D721Med (cell line): ENCODE measurements at places on chromosomes 3 and 15.

DNA sequence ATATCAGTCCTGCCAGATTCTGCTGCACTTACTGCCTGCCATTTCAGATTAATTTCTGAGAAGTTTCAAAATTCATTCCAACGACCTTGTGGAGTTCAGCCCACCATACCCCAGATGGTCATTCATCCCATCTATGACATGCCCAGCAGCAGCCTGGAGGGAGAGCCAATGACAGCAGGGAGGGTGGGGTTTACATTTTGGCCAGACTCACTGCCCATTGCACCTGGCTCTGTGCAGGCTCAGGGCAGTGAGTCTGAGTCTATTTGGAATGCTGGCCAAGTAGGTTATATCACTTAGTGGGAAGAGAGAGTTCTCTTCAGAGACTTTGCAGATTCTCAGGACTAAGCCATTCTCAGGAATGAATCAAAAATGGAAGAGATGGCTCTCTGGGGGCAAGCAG lies 21.5 kb downstream of the SRPRB start:
- no peak for DNase-seq

DNA sequence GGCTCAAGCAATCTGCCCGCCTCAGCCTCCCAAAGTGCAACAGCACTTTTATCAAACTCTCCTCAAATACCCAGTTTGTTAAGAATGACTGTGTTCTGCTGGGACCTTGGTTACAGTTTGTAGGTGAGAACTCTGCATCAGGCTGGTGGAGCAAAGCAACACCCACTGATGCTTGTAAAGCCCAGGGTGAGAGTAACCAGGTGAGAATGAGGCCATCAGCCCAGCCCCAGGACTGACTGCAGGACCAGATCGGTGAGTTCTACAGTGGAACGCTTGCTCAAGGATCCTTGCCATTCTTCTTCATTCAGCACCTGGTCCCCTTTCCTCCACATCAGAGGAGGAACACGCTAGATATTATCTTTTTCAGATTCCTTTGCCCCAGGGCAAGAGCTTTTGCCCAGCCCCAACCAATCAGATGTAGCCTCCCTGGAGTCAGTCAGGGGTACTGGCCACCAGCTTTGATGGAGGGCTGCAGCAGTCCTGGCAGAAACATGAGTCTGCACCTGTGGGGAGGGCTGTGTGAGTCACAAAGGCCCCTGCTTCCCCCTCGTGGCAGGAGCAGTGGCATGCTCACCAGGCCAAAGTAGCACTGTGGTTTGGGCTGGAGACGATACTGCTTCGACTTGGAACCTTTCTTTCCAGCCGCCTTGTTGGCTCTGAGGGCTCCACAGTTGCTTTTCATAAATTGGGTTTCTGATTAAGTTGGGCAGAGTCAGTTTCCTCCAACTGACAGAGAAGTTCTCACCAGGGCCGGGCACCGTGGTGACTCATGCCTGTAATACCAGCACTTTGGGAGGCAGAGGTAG lies 3.5 kb upstream of the SHISA5 start:
- DNase-seq, result no peak

DNA sequence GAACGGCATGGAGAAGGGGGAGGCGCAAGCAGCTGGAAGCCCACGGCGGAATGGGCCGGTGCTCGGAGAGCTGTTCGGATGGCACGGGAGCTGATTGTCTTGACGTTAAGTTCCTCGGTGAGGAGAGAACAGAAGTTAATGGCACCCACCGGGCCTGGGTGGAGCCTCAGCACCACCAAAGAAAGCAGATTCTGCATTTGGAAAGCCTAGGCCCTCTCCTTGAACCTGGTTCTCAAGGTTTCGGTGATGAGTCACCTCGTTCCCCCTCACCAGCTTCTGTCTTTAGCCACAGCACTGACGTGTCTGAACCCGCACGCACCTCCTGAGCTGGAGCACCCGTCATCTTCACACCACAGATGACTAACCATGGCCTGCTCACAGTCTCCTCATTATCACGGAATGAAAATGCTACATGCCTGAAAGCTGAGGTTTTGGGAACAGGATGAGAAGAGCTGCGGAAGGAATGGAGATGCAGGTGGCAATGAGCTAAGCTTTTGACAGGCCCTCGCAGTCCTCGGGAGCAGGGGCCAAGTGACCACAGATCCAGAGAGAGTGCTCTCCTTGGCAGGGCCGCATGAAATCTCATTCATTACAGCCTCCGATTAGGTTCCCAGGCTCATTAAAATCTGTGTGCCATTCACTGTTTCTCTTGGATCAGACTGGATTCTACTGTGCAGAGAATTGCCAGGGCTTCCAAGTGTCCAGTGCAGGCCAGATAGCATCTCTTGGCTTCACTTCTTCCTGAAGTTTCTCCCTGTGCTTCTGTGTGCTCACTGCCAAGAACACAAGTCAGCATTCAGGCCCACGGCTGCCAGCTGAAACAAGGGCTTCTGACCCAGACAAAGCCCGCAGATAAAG lies 96.3 kb upstream of the DLG1 start:
- DNase-seq, result no peak

- DNase-seq, result no peak
These were observed 160.4 kb downstream of the UACA start for GRCh38 chr15:70602834-70603560.

GRCh38 chr3:32593903-32594525 lies 23.4 kb upstream of the DYNC1LI1 start:
- DNase-seq, result no peak

GRCh38 chr15:69848551-69849231 lies 249.0 kb downstream of the TLE3 start:
- no peak for DNase-seq

DNA sequence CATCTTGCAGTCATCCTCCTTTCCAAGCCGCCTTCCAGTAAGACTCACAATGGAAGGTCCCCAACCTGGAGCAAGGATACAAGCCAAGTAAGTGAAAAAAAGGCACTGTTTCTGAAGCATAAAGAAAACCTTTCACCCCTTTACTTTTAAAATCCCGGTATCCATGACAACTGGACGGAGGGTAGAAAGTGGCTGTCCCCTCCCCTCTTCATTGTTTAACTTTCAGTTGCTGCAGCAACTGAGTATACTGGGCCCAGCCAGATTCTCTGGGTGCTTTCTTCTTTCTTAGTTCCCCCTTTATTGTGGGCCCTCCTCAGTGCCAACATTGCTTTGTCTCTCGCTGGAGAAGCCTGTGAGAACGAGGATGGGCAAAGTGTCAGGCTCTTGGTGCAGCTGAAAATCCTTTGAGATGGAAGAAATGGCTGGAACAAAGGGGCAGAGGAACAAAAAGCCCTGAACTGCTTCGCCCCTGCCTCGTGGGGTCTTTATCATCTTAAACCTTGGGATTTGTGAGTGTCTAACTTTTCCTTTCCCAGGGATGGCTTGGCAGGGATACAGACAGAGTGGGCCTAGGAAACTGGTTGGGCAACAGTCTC lies 224.0 kb upstream of the RGMA start:
- no peak for DNase-seq

GRCh38 chr15:68706256-68706655 lies 114.4 kb downstream of the ANP32A start:
- no peak for DNase-seq

- no peak for DNase-seq
These were observed 94.2 kb downstream of the PDCD6IP start for GRCh38 chr3:33892655-33893054.

GRCh38 chr3:12952343-12953200 lies 111.2 kb upstream of the RPL32 start:
- no peak for DNase-seq

GRCh38 chr15:55856506-55857164 lies 113.7 kb upstream of the PRTG start:
- no peak for DNase-seq
